GM23248 (cell line): ENCODE measurements at places on chromosomes 5 and 9. TPM values are rescaled to one million over a fixed set of nuclear protein-coding genes. Genes with fewer than 3 reads are reported as not detected.

The SLC25A2 gene
- total RNA-seq = not detected in 2 replicates

The SOHLH1 gene
- total RNA-seq = not detected in 2 replicates

- peak; percentile 73 for DNase-seq
Measured at GRCh38 chr5:139561655-139562451, 714 bp downstream of the UBE2D2 start.

DNA sequence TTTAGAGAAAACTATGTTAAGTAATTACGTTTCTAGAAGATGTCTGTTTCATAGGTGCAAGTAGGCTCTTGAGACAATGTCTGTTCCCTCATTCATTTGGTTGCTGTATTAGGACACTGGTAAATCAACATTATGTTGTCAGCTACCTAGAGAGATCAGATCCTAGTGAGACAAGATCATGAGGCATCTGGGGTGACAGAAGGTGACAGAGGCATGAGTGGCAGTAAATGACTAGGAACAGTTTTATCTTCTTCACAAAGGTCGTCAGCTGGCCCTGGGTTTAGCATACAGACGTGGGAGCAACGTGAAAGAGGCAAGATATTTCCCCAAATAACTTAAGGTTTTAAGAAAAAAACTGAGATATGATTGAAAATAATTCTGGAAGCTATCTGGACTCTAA, 1926.3 kb upstream of the WWC1 start:
- DNase-seq = no peak

- no peak for DNase-seq
Measured at GRCh38 chr5:140136624-140137023, 10.9 kb downstream of the IGIP start.

DNA sequence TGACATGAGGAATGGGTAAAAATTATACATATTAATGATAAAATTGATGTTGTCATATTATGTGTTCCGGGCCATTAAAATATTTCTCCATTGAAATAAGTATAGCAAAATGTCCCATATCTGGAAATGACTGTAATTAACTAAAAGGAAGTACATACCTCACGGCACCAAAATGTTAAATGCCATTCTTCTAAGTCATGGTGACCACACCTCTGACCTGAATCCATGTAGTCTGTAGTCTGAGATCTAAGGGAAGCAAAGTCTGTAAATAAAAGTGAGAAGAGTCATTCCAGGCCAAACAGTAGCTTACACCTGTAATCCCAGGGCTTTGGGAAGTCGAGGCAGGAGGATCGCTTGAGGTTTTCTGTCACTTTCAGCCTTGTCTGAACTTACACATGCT, 8.7 kb upstream of the GDA start:
- DNase-seq = no peak

The TLE1 gene
- 14.4 and 16.7 TPM in 2 replicates for total RNA-seq

The CDC20B gene
- not detected in 2 replicates for total RNA-seq

- no peak for DNase-seq
Measured at GRCh38 chr5:55986931-55987330, 7.8 kb downstream of the IL6ST start.

- DNase-seq = peak; percentile 47
Measured at GRCh38 chr9:79185866-79186265, 385.9 kb upstream of the TLE4 start.

DNA sequence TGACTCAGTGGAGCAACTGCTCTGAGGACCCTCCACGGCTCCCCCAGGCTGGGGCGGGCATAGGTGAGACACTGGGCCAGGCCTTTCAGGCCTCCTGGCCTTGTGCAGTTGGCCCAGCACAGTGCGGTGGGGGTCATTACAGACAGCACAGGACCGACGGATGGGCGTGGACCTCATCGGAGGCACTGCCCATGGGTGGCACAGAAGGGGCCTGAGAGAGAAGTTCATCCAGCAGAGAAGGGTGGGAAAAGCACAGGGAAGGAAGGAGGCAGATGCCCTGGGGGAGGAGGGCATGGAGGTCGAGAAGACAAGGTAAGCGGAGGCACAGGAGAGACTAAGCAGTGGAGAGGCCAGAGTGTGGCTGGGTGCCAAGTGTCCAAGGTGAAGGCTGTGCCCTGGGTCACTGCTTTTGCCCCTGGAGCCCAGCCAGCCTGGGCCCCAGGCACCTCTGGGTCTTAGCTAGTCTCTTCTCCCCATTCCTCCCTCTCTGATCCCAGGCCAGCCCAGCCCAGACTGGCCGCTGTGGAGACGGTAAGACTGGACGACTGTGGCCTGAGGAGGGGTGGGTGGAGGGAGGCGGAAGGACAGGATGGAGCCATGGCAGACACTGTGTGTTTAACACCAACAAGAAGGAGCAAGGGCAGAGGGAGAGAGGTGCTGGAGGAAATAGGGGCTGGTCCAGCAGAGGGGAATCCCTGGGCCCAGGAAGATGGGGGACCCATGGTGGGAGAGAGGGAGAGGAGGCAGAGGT, 5.7 kb downstream of the IL3 start:
- no peak for DNase-seq

GRCh38 chr5:169119288-169120048, 181.5 kb downstream of the SLIT3 start:
- DNase-seq = no peak

The PCDHA5 gene
- not detected in 2 replicates for total RNA-seq

GRCh38 chr5:66597183-66597757, 1.1 kb downstream of the MAST4 start:
- peak; percentile 51 for DNase-seq

The PCDHGA4 gene
- 10.8 and 13.9 TPM in 2 replicates for total RNA-seq

DNA sequence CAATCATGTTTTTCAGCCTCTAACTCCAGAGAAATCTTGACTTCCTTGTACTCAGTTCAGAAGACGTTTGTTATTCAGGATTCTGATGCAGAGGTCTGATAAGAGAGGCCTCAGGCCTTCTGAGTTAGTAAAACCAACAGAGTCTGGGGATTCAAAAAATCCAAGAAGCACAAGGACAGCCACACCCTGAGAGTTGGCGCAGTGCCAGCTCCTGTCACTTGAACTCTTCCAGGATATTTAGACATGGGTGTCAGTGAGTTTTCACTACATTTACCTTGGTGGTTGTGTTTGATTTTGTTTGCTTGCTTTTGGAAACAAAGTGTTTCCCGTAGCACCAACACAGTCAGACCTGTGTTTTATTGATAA, 41.6 kb upstream of the PDE8B start:
- peak; percentile 18 for DNase-seq

DNA sequence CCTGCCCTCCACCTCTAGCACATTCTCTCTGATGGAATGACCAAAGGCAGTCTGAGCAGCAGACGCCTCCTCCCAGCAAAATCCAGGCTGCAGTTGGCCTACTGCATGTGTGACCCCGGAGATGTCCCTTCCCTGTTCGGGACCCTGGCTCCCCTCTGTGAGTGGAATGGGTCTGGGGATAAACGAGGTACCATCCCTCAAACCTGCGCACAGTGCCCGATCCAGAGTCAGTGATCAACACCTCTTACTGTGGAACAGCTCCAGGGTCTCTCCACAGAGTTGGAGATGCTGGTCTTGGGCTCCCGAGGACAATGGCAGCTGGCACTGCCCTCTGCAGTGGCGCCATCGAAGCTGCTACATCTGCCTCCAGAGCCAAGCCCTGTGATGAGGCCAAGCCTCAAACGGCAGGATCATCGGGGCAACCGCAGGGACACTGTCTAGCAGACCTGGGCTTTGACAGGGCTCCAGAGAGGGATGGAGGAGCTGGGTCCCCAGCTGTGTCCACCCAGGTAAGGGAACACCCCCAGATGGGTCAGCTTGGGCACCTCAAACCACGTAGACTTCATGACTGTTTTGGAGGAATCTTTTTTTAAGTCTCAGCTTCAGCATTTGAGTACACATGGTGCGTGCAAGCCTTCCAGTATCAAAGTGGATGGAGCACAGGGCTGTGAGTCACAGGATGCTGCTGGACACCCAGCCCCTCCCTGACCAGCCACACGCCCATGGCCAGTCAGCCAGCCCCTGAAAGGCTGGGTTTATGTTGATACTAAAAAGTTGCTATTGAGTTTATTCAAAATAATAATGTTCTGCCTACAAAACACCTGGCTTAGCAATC, 13.0 kb downstream of the MED10 start:
- DNase-seq = peak; percentile 86

- DNase-seq = no peak
Measured at GRCh38 chr9:134381671-134382516, 55.6 kb downstream of the RXRA start.

DNA sequence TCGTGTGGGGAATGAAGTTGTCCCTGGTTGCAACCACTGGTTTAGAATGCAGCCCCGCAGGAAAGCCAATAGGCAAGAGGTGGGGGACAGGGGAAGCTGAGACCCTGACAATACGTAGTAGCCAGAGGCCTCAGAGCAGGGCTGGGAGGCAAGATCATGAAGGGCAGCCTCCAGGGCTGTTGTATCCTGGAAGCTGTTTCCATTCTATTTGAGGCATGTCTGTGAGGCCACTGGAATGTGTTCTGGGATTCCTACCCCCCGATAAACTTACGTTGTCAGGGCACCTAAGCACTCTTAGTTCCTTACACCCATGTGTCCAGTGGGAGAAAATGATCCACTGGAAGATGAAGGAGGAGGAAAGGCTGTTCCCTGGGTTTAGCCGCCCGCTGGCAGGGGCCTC, 177.3 kb downstream of the CFAP90 start:
- no peak for DNase-seq

The TMEM8B gene
- total RNA-seq = 3.7 and 3.9 TPM in 2 replicates

DNA sequence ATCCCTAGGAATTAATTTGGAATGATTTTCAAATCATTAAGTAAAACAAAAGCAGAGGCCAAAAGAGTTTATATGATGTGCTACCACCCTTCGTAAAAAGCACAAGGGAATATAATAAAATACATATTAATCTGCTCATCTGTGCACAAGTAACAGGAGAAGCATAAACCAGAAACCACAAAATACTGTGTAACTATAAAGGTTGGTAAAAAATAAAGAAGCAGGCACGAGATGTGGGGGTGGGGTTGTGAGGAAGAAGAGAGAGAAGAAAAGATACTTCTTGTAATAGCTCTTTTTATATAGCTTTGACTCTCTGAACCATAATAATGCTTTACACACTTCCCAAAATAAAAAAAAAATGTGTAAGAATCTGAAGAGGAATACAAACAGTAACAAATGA, 214.9 kb upstream of the EFNA5 start:
- no peak for DNase-seq

The ENG gene
- total RNA-seq = 54.5 and 57.4 TPM in 2 replicates

The LCP2 gene
- not detected in 2 replicates for total RNA-seq
